ENCODE measurements at places on chromosomes 5 and 9. TPM values are rescaled to one million over a fixed set of nuclear protein-coding genes. Genes with fewer than 3 reads are reported as not detected.

MAPKAP1 gene
- 45.7 TPM for total RNA-seq

FCN2 gene
- not detected for total RNA-seq

FSTL4 gene
- 0.17 TPM for total RNA-seq

CFAP90 gene
- not detected for total RNA-seq

RASEF gene
- total RNA-seq: under 0.01 TPM

FGF18 gene
- total RNA-seq: under 0.01 TPM

CDX1 gene
- under 0.01 TPM for total RNA-seq

OGN gene
- not detected for total RNA-seq

CMYA5 gene
- 0.09 TPM for total RNA-seq

RGP1 gene
- total RNA-seq: 9.5 TPM

CATSPER3 gene
- total RNA-seq: under 0.01 TPM

PAPPA gene
- total RNA-seq: 0.09 TPM

DIRAS2 gene
- total RNA-seq: 0.86 TPM

NTRK2 gene
- under 0.01 TPM for total RNA-seq

FOXD4 gene
- 0.17 TPM for total RNA-seq

AFAP1L1 gene
- 226 TPM for total RNA-seq

GLDC gene
- total RNA-seq: 4.3 TPM

OMD gene
- not detected for total RNA-seq

ANKRD34B gene
- total RNA-seq: under 0.01 TPM

BSPRY gene
- not detected for total RNA-seq

SLC9A3 gene
- total RNA-seq: 0.87 TPM

KCNT1 gene
- not detected for total RNA-seq

PCDHGC3 gene
- total RNA-seq: 20.5 TPM

BRD3 gene
- 6.1 TPM for total RNA-seq

PRR16 gene
- 0.11 TPM for total RNA-seq

TSC1 gene
- total RNA-seq: 22.4 TPM

PHF24 gene
- not detected for total RNA-seq

NEURL1B gene
- total RNA-seq: 0.11 TPM

IFNB1 gene
- not detected for total RNA-seq

All from dermis lymphatic vessel endothelial cell (primary cell).